ENCODE measurements at places on chromosomes 6 and 20. TPM values are rescaled to one million over a fixed set of nuclear protein-coding genes. Genes with fewer than 3 reads are reported as not detected.

Gene GTSF1L
- not detected for total RNA-seq

Gene KIFC1
- 12.0 TPM for total RNA-seq

Gene DBNDD2
- 3.7 TPM for total RNA-seq

Gene RPS6KA2
- total RNA-seq = 10.4 TPM

Gene GABRR2
- not detected for total RNA-seq

Gene ARG1
- 1.0 TPM for total RNA-seq

Gene HLA-DPA1
- total RNA-seq = 14.6 TPM

Gene SNAI1
- 0.52 TPM for total RNA-seq

Gene WFDC11
- not detected for total RNA-seq

Gene LKAAEAR1
- 1.0 TPM for total RNA-seq

Gene TSHZ2
- 9.9 TPM for total RNA-seq

Gene DLL1
- 13.6 TPM for total RNA-seq

Gene CCN6
- not detected for total RNA-seq

Gene BPI
- 1.0 TPM for total RNA-seq

Gene SLC17A2
- total RNA-seq = not detected

Gene HRH3
- 0.52 TPM for total RNA-seq

Gene GPR6
- not detected for total RNA-seq

Gene DHX35
- 8.4 TPM for total RNA-seq

Gene DNMT3B
- 2.1 TPM for total RNA-seq

Gene SIRPD
- not detected for total RNA-seq

Gene KCNQ2
- 1.6 TPM for total RNA-seq

Gene SLC22A2
- not detected for total RNA-seq

Gene OR2H2
- not detected for total RNA-seq

Gene SYNE1
- 195 TPM for total RNA-seq

Gene TTLL9
- 0.52 TPM for total RNA-seq

Gene TBC1D20
- total RNA-seq = 14.1 TPM

Gene GFOD1
- 6.3 TPM for total RNA-seq

Gene UBD
- total RNA-seq = 1.6 TPM

Gene AKIRIN2
- 23.5 TPM for total RNA-seq

Gene DEF6
- 5.2 TPM for total RNA-seq

Gene PBX2
- 50.1 TPM for total RNA-seq

Gene SLC23A2
- 8.4 TPM for total RNA-seq

Gene GABRR1
- total RNA-seq = 0.52 TPM

Gene CLDN20
- not detected for total RNA-seq
